ENCODE measurements at places on chromosomes 1 and 21. TPM values are rescaled to one million over a fixed set of nuclear protein-coding genes. Genes with fewer than 3 reads are reported as not detected.

DNA sequence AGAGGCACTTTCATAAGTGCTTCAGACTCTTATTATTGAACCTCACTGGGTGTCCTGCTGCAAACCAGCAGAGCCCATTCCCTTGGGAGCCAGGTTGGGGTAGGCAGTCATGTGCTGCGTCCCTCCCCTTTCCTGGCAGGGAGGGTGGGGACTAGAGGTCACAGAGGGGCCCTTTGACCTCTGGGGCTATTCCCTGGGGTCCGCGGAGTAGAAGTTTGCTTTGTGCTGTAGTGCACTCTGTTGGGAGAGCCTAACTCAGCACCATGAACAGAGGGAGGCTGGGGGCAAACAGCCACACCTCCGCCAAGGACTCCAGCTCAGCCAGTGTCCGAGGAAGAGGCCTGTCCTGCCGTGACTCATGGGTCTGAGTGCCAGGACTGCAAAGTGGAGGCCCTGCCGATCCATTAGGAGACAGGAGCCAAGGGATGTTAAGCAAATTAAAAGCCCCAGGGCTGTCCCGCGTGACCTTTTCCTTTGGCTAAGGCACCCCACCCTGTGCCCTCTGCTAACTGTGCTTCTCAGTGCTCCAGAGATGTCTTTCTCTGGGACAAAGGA, 3.0 kb upstream of the IGSF21 start:
- H3K27ac ChIP-seq = no peak overlapping the region
- no peaks in the 10 kb centered on the region for H3K36me3 ChIP-seq
- no peak overlapping the region for H3K4me3 ChIP-seq
- peaks cover 47% of the 10 kb centered on the region for H3K27me3 ChIP-seq

Gene AQP10
- polyA plus RNA-seq = not detected

Gene TRABD2B
- not detected for polyA plus RNA-seq

DNA sequence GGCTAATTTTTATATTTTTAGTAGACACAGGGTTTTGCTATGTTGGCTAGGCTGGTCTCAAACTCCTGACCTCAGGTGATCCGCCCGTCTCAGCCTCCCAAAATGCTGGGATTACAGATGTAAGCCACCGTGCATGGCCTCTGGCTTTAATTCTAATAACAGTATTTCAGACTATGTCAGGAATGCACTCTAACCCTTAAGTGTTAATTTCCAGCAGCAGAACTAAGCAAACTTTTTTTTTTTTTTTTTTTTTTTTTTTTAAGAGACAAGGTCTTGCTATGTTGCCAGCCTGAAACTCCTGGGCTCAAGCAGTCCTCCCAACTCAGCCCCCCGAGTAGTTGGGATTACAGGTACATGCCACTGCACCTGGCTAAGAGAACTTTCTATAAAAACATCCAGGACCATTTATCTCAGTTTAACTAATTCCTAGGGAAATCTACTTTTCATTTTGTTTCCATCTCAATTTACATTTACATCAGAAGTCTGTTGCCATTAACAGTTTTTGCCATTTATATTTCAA, 6.5 kb downstream of the DCAF8 start:
- DNase-seq = no peak
- H3K27ac ChIP-seq = no peak overlapping the region
- H3K4me1 ChIP-seq = peaks cover 6% of the 10 kb centered on the region

DNA sequence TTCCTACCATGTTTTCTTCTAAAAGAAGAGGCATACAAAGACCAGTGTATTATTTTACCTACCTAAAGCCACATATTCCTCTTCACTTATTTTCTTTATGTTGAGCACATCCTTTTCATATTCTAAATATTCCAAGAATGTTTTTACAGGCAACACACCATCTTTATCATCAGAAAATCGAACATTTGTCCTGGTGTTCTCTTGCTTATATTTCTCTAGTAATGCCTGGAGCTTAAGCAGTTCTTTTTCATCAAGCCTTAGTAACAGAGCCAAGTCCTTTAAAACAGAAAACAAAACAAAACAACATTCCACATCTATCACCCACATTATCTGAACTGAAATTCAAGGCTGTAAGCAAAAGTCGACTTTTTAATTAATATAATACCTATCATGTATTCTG, 88.7 kb downstream of the IARS2 start:
- DNase-seq = no peak
- no peaks in the 10 kb centered on the region for H3K4me1 ChIP-seq
- no peak overlapping the region for H3K27ac ChIP-seq

- no peak overlapping the region for H3K27ac ChIP-seq
- no peak for DNase-seq
- H3K4me3 ChIP-seq = no peak overlapping the region
- H3K4me1 ChIP-seq = no peaks in the 10 kb centered on the region
Observed at GRCh38 chr1:157025856-157026255, 19.7 kb downstream of the ARHGEF11 start.

Gene SLC6A17
- polyA plus RNA-seq = not detected

Gene LRRC38
- not detected for polyA plus RNA-seq

- no peak overlapping the region for H3K27ac ChIP-seq
- no peaks in the 10 kb centered on the region for H3K36me3 ChIP-seq
- no peaks in the 10 kb centered on the region for H3K4me1 ChIP-seq
- DNase-seq = no peak
Observed at GRCh38 chr1:244642988-244643387, 9.9 kb upstream of the DESI2 start.

Gene MYOG
- not detected for polyA plus RNA-seq

Gene IL10
- polyA plus RNA-seq = not detected

Gene CYP4A22
- polyA plus RNA-seq = not detected

DNA sequence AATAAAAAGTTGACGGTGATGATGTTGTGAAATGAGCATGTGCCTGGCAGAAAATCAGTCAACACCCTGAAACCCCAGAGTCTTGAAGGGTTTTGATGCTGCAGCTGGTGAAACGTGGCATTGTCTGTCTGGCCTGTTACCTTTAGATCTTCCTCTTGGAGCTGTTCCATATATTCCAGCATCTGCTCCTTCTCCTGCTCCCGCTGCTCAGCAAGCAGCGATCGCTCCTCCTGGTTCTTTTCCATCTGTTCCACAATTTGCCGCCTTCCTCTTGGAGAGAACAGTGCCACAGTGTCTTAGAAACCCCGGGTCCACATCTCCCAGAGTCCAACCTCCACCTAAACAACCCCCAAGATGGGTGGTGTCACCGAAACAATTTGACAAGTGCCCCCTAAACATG, 15.7 kb downstream of the CFAP45 start:
- peaks cover 6% of the 10 kb centered on the region for H3K4me1 ChIP-seq
- DNase-seq = no peak
- no peak overlapping the region for H3K27ac ChIP-seq
- H3K36me3 ChIP-seq = no peaks in the 10 kb centered on the region
- no peak overlapping the region for H3K4me3 ChIP-seq

- H3K4me1 ChIP-seq = no peaks in the 10 kb centered on the region
- no peak overlapping the region for H3K4me3 ChIP-seq
- no peak overlapping the region for H3K27ac ChIP-seq
- H3K27me3 ChIP-seq = no peaks in the 10 kb centered on the region
Observed at GRCh38 chr1:203172184-203173010, 3.2 kb downstream of the MYBPH start.

Gene LAMC2
- polyA plus RNA-seq = not detected

GRCh38 chr1:111959436-111959835, 30.0 kb downstream of the KCND3 start:
- DNase-seq = no peak
- H3K4me3 ChIP-seq = no peak overlapping the region
- no peak overlapping the region for H3K27ac ChIP-seq

DNA sequence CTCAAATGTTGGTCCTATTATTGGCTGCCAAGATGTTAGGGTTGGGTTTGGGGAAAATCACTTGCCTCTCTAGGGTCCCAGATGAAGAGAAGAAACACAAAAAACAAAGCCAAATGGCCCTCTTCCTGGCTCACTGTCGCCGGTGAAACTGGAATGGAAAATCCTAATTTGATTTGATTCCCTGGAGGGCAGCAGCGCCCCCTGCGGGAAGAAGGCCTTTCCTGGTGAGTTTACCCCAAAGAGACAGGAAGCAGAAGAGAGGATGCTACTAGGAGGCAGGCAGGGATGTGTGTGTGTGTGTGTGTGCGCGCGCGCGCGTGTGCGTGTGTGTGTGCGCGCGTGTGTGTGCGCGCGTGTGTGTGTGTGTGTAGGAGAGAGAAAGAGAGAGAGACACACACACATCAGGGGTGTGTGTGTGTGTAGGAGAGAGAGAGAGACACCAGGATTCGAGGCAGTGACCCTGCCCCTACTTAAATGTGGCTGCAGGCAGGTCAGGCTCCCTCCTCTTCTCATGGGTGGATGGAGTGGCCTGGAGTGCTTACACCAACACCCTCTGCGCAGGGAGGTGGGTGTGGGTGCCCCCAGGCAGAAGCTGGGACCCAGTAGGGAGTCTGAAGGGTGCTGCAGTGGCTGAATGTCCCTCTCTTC, 3.1 kb upstream of the SELENON start:
- H3K36me3 ChIP-seq = no peaks in the 10 kb centered on the region
- H3K27ac ChIP-seq = no peak overlapping the region
- H3K27me3 ChIP-seq = no peaks in the 10 kb centered on the region
- peaks cover 7% of the 10 kb centered on the region for H3K4me1 ChIP-seq

DNA sequence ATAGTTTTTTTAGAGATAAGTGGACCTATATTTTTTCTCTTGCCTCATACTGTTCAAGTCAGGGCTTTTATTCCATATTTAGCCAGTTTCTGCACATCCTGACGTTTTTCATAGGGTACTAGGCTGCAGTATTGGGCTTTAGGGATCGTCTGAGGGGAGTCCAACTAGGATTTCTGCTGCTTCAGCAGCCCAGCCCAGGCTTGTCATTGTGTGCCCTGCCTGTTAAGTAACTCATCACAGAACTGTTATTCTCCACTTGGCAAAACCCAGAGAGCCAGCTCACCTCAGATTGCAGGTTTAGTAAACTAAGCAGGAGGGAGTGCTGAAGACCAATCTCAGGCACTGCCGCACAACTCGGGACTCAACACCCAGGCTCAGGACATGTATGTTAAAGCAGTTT, 2.8 kb downstream of the GALNT2 start:
- no peaks in the 10 kb centered on the region for H3K27me3 ChIP-seq
- peaks cover 20% of the 10 kb centered on the region for H3K4me1 ChIP-seq
- no peak overlapping the region for H3K27ac ChIP-seq
- no peaks in the 10 kb centered on the region for H3K36me3 ChIP-seq

DNA sequence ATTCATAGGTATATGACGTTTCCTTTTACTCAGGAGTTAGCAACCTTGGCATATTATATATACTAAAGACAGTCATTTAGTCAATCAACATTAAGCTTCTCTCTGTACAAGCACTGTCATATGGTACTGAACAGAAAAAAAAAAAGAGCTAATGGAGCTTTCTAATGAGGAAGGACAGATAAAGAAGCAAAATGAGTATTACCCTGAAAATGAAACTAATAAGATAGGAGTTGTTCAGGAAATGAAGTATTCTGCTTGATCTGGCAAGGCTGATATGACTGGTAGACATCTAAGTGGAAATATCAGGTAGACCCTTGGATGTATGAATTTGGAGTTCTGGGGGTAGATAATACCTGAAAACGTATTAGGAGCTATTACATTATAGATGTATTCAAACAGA, 4.3 kb upstream of the IKBKE start:
- no peak for DNase-seq
- H3K4me3 ChIP-seq = no peak overlapping the region
- no peak overlapping the region for H3K27ac ChIP-seq
- no peaks in the 10 kb centered on the region for H3K27me3 ChIP-seq
- H3K36me3 ChIP-seq = no peaks in the 10 kb centered on the region

Gene STX12
- 34.6 TPM for polyA plus RNA-seq

Gene EDN2
- polyA plus RNA-seq = 0.17 TPM

- no peaks in the 10 kb centered on the region for H3K27me3 ChIP-seq
- no peaks in the 10 kb centered on the region for H3K36me3 ChIP-seq
- H3K27ac ChIP-seq = no peak overlapping the region
- DNase-seq = no peak
- no peak overlapping the region for H3K4me3 ChIP-seq
- no peaks in the 10 kb centered on the region for H3K4me1 ChIP-seq
Observed at GRCh38 chr1:214540324-214540723, 11.1 kb downstream of the PTPN14 start.

GRCh38 chr1:215786997-215787396, 219.9 kb downstream of the KCTD3 start:
- no peaks in the 10 kb centered on the region for H3K4me1 ChIP-seq
- no peak overlapping the region for H3K27ac ChIP-seq
- DNase-seq = no peak
- no peak overlapping the region for H3K4me3 ChIP-seq
- H3K36me3 ChIP-seq = no peaks in the 10 kb centered on the region
- H3K27me3 ChIP-seq = no peaks in the 10 kb centered on the region

DNA sequence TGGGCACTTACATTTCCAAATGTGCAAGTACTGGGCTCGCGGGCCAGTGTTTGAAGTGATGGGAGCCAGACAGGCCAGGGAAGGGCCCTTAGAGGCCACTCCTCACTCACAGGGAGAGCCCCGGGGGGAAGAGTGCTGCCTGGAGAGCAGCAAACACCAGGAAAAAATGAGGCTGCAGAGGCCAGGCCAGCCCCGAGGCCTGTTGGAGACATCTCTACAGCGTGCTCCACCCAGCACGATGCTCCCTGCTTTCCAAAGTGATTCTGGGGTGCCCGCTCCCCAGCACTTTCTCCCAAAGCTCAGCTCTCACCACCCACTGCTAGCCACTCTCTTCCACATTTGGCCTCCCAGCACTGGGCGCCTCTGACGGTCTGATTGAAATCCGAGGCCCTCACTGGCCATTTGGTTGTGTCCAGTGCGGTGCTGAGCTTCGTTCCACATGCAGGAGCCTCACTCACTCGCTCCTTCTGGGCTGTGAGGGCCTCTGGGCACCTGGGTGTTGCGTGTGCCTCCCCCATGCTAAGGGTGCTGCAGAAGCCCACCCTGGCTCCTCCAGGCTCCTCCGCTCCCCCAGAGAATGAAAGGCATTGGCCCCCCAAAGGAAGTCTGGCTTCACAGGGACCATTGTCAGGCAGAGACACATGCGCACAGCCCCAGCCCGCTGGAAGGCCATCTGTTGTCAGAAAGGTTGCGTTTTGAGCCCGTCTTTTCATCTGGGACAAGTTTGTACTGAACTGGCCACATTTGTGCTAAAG, 385.4 kb upstream of the VAMP3 start:
- H3K4me3 ChIP-seq = no peak overlapping the region
- no peaks in the 10 kb centered on the region for H3K27me3 ChIP-seq
- H3K4me1 ChIP-seq = no peaks in the 10 kb centered on the region
- no peak for DNase-seq
- no peaks in the 10 kb centered on the region for H3K36me3 ChIP-seq
- H3K27ac ChIP-seq = no peak overlapping the region

GRCh38 chr1:53957194-53957818, 11.2 kb downstream of the LRRC42 start:
- peaks cover 9% of the 10 kb centered on the region for H3K36me3 ChIP-seq
- H3K27me3 ChIP-seq = no peaks in the 10 kb centered on the region
- H3K4me3 ChIP-seq = no peak overlapping the region
- no peak overlapping the region for H3K27ac ChIP-seq

Gene CDC42
- polyA plus RNA-seq = 190 TPM
